Stimulated activated CD8-positive, alpha-beta memory T cell treated with anti-CD3 and anti-CD28 coated beads, Interleukin-15, amount 100 ng/mL, for 24 hours (primary cell): ENCODE measurements at places on chromosomes 4 and X.

DNA sequence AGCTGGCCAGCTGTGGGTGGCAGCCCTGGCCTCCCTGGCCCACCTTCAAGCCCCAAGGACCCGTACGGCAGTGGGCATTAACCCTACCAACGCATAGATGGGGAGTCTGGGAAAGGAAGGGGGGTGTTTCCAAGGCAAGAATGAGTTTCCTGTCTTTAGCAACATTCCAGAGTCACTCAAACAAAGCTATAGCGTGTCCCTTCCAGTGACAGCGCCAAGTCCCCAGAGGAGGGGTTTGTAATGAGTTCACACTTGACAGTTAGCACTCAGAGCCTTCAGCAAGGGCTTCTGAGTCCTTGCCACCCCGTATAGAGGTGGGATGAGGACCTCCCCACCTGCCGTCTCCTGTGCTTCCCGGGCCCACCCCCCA, 1.8 kb downstream of the BGN start:
- DNase-seq: no peak

DNA sequence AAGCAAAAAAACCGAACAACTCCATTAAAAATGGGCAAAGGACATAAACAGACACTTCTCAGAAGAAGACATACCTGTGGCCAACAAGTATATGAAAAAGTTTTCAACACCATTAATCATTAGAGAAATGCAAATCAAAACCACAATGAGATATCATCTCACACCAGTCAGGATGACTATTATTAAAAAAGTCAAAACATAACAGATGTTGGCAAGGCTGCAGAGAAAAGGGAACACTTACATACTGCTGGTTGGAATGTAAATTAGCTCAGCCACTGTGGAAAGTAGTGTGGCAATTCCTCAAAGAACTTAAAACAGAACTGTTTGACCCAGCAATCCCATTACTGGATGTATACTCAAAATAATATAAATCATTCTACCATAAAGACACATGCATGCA, 436.3 kb downstream of the KLHL13 start:
- DNase-seq: no peak

DNA sequence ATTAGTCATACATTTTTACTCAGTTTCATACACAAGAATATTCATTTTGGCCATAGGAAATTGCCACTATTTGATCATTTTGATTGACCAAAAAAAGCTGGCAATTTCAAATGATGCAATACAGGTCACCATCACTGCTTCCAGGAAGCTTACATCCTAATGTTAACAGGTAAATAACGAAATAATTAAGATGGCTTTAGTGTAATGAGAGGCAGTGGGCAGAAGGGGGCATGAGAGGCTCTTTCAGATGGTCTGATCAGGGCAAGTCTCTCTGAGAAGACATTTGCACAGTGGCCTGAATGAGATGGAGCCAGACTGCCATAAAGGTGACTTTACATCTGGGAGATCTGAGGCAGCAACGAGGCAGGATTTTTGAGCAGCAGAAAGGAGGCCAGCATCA, 170.7 kb downstream of the SLIT2 start:
- DNase-seq: no peak

DNA sequence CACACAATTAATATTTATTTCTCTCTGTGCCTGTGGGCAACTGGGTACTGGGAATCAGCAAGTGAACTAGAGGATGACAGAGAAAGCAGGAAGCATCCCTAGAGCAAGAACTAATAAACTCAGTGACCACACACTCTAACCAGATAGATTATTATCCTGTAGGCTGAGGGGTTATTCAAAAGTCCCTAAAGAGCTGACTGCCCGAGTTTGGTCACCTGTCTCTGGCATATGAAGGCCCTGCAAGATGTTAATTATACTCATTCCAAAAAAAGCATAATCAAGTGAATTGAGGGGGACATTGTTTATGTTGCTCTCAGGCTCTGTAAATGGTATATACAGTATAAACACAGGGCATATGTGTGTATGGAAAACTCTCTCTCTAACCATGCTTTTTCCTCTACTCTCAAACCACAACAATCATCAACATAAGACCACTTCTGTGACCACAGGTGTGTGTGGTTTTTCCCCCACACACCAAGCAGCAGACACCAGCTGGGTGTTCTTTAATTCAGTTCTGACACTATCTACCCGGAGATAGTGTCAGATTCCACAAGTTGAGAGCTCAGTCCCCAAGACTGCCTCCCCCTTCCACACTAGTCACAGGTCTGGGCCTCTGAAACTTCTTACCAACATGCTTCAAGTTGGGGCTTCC, 6.2 kb upstream of the HPSE start:
- DNase-seq: peak; percentile 3

DNA sequence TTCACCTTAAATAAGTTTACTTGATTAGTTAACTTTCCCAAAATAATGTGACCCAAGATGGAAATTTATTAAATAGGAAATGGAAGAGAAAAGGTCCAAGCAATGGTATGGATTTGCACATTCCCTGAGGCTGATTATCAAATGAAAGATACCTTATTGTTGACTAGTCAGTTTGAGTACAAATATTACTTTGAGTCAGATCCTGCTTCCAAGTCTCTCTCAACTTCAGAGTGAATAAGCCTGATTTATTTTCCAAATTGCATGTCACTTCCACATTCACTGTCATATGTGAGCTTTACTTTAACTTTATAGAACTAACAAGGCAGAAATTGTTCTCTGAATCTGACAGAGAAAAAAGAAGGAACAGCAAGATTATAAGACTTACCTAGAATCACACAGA, 520.8 kb downstream of the RAB28 start:
- no peak for DNase-seq

DNA sequence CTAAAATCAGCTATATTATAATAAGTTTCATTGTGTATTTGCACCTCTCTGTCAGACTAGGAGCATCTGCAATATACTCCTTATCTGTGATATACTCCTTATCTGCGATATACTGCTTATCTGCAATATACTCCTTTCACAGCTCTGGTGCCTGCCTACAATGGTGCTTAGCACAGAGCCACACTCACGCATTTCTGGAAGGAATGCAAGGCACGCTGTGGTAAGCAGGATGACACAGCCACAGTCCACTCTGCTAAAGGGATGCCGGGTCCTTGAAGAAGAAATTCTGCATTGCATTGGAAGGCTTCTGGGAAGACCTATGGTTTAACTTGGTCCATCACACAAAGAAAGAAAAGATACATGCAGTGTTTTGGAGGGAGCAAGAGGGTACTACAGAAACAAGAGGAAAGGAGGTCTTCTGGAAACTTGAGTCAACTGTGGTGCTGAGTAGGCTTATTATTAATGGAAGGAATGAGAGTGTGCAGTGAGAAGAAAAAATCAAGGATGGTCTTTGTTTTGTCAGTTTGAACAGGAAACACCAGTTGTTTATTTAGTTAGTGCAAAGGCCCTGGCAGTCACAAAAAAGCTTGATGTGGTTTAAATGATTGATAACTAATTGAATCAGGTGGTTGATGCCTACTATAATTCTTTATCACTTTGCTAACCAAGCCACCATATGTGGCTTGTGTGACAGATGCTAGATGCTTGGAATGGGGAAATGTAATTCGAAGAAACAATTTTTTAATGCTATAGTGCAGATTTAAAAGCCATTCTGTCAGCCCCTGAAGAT, 342.3 kb downstream of the GRXCR1 start:
- DNase-seq: no peak

DNA sequence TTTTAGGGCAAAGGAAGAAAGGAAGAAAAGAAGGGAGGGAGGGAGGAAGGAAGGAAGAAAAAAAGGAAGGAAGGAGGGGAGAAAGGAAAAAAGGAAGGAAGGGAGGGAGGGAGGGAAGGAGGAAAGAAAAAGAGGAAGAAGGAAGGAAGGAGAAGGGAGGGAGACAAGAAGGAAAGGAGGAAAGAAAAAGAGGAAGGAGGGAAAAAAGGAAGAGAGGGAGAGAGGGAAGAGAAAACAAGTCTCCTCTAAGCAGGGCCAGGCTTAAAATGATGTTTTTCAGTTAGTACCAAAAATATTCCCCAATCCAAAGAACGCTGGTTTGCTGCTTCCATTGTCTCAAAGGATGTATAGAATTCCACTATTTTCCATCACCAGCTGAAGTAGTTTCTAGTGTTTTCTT, 2.0 kb downstream of the TIGD4 start:
- DNase-seq: no peak

- no peak for DNase-seq
Observed at GRCh38 chr4:69951602-69952001, 13.9 kb downstream of the CSN2 start.

DNA sequence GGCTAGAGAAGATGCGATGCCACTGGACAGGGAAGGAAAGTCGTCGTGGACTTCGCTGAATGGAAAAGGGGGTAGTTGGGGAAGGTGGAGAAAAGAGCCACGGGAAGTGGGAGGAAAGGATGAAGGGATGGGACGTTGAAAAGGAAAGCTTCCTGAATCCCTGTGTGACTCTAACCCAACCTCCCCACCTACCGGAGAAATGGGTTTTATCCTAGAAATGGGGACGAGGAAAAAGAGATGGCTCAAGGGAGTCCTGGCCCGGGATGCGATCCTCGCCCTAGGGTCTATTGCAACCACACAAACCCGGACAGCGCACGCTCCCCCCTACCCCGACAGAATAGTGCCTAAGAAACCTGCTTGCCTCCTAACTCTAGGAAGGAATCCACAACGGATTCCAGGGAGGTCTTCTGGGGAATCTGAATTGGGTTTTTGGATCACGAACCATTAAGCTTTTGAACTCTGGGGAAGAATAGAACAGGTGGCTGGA, 738 bp upstream of the TSPAN5 start:
- no peak for DNase-seq

GRCh38 chr4:147826288-147826646, 94.4 kb downstream of the ARHGAP10 start:
- DNase-seq: no peak

DNA sequence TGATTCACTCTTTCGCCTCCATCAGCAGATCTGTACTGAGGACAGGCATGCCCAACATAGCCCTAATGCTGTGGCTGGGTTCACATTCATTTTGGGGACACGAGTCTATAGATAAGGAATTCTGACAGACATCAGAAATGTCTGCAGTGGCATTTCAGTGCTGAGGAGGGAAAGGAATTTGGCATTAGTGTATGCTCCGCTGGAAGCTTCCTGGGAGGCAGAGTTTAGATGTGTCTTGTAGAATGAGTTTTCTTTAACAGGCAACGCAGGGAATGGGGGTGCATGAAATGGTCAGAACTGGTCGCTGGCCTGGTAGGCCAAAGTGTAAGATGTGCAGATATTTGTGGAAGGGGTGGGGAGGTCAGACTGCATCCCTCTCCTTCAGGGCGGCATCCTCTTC, 43.5 kb upstream of the ZNF518B start:
- no peak for DNase-seq

DNA sequence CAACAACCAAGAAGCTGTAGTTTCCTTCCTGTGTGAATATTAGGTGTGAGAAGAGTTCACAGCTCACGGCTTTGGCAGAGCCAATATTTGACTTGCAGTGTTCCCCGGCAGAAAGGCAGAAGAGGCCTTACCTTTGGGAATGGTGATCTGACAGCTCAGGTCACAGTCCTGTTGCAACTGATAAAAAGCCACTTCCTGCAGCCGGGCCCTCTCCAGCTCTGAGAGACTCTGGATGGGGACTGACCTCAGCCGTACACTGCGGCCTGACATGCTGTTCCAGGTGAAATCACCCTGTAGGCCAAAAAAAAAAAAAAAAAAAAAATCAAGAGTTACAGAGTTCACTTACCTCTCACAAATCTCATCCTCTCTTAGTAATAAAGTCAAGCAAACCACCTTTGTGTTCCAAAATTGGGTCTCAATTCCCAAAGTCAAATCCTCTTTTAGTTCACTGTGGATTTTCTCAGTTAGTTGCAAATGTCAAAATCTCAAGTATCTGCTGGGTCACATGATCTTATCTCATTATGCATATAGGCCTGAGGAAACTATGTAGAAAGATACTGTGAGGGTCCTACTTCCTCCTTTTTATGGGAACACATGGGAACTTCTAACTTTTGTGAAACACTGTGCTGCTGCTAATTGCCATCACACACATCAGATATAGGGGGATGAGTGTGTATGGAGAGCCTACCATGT, 38.6 kb upstream of the AMELX start:
- no peak for DNase-seq

- no peak for DNase-seq
Observed at GRCh38 chrX:7072856-7073255, 74.7 kb upstream of the STS start.

- no peak for DNase-seq
Observed at GRCh38 chrX:292900-293897, 12.0 kb downstream of the PLCXD1 start.

- DNase-seq: no peak
Observed at GRCh38 chrX:47576021-47576898, 6.0 kb upstream of the TIMP1 start.

DNA sequence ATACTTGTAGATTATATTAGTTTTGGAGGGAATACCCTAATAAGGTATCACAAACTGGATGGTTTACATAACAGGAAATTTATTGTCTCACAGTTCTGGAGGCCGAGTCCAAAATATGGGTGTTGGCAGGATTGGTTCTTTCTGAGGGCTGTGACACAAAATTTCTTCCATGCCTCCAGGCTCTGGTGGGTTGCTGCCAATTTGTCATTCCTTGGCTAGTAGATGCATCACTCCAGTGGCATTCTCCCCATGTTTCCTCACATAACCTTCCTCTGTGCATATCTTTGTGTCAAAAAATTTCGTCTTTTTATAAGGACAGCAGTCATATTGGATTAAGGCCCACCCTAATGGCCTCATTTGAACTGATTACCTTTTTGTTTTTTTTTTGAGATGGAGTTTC, 49.3 kb downstream of the APELA start:
- DNase-seq: no peak

GRCh38 chr4:2194496-2194895, 47.4 kb downstream of the HAUS3 start:
- DNase-seq: no peak

GRCh38 chr4:78551420-78552351, at the start of gene ANXA3:
Gene ANXA3, plus strand, starts transcription at chr4:78551770. Its CDS starts 2,704 bp downstream, at chr4:78554474.
- DNase-seq: no peak

GRCh38 chr4:140719686-140720085, 36.5 kb downstream of the TBC1D9 start:
- no peak for DNase-seq

GRCh38 chrX:46670316-46670715, 88.6 kb downstream of the SLC9A7 start:
- DNase-seq: no peak

GRCh38 chr4:176789955-176790354, 2.8 kb downstream of the VEGFC start:
- DNase-seq: no peak

DNA sequence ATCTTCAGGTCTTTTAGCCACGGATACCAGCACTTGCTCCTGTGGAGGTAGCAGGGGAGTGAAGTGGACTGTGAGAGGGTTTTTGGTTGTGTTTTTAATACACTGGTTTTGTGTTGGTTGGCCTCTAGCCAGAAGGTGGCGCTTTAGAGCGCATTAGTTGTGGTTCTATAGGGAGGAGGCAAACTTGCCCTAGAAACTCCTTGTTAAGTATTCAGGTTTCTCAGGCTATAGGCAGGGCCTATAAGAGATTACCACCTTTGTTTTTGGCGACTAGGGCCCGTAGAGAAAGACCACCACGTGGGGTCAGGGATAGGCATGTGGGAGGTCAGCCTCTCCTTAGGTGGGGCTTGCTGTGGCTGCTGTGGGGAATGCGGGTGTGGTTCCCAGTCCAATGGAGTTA, 221.6 kb upstream of the SPANXN4 start:
- DNase-seq: no peak
